ENCODE measurements at places on chromosomes 2 and 18. TPM values are rescaled to one million over a fixed set of nuclear protein-coding genes. Genes with fewer than 3 reads are reported as not detected.
A peak's percentile ranks its signal among the peaks of the same experiment; 100 is the strongest.

- H3K36me3 ChIP-seq: no peaks in the 10 kb centered on the region
- DNase-seq: peak; percentile 77
- peaks cover 26% of the 10 kb centered on the region for H3K27me3 ChIP-seq
- H3K4me3 ChIP-seq: no peak overlapping the region
Observed at GRCh38 chr2:11681722-11682589, 12.0 kb upstream of the NTSR2 start.

DNA sequence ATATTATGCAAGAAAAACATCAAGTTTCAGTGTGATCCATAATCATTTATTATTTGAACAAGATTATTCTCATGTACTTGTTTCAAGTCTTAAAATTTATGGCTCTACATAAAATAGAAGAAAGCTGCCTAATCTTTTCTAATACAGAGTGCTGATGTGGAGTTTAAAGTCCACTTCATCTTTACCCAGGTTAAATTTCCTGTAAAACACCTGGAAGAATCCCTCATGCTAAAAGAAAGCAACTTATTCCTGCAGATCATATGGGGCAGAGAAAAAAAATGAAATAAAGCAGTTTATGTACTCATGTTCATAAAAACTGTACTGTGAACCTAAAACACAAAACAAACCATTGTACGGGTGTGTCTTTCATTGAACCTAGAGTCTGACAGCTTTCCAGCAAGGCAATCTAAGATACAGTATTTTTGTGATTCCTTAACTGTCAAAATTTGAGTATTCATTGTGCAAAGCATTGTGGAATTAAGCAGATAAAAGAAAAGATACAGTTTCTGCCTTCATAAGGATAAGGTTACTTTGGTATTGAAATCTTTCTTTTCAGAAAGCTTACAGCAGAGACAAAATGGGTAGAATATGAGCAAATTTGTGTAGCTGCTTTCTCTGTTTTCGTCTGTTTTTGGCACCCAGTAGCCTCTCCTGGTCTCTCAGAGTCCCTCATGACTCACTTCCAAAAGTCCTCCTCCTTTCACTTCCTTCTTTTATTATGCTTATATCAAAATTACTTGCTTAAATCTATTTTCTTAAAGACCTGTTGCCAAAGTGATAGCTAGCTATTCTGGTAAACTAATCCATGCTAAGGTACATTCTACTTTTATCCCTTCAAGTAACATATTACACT lies 26.9 kb upstream of the GLS start:
- H3K4me1 ChIP-seq: peaks cover 11% of the 10 kb centered on the region
- no peak overlapping the region for H3K4me3 ChIP-seq
- no peak overlapping the region for H3K27ac ChIP-seq

Gene PRSS56
- total RNA-seq: not detected

Gene CPLX4
- not detected for total RNA-seq

Gene CD207
- total RNA-seq: not detected
